ENCODE measurements at places on chromosomes 1 and 21. TPM values are rescaled to one million over a fixed set of nuclear protein-coding genes. Genes with fewer than 3 reads are reported as not detected.

DNA sequence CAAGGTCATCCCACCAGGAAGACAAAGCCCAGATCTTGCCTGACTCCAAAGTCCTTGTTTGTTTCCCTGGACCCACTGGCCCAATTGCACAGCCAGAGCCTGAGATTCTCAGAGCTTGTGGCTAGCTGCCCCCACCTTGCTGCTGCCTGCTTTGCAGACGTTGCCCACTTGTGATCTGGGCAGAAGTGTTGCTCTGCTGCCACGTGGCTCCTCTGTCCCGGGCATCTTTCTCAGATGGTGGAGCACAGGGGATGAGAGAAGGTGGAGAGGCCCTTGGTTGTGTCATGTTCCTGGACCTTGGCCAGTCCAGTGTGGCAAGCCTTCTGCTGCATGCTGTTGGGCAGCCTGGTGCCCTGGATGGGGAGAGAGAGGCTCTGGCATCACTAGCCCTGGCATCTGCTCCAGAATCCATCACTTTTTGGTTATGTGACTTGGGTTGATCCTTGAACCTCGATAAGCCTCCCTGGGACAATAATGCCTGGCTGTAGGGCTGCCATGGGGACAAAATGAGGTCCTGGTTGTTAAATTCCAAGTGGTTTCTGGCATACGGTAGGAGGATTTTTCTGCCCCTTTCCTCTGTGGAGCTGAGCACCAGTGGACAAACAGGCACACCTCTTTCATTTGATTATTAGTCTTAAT is 1.5 kb upstream of the NR0B2 start:
- no peaks in the 10 kb centered on the region for H3K4me1 ChIP-seq
- no peak overlapping the region for H3K27ac ChIP-seq
- no peak overlapping the region for H3K4me3 ChIP-seq
- no peak for DNase-seq
- no peaks in the 10 kb centered on the region for H3K36me3 ChIP-seq

- peaks cover 5% of the 10 kb centered on the region for H3K36me3 ChIP-seq
- no peak overlapping the region for H3K4me3 ChIP-seq
- no peak for DNase-seq
- H3K4me1 ChIP-seq = no peaks in the 10 kb centered on the region
- no peak overlapping the region for H3K27ac ChIP-seq
- no peaks in the 10 kb centered on the region for H3K27me3 ChIP-seq
Observed at GRCh38 chr1:241857131-241857530, 9.1 kb downstream of the EXO1 start.

DNA sequence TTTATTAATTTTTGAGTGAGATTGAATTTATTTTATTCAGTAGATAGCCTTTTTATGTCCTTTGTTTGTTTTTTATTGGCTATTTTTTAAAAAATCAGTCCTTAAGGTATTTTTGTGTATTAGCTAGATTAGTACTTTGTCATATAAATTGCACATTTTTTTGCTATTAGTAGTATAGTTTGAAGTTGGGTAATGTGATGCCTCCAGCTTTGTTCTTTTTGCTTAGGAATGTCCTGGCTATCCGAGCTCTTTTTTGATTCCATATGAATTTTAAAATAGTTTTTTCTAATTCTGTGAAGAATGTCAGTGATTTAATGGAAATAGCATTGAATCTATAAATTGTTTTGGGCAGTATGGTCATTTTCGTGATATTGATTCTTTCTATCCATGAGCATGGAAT is 80.4 kb downstream of the MAN1A2 start:
- no peaks in the 10 kb centered on the region for H3K27me3 ChIP-seq
- H3K27ac ChIP-seq = no peak overlapping the region
- DNase-seq = peak; percentile 34
- H3K36me3 ChIP-seq = peaks cover 2% of the 10 kb centered on the region

The FALEC gene
- not detected for polyA plus RNA-seq

The RSPH1 gene
- not detected for polyA plus RNA-seq

DNA sequence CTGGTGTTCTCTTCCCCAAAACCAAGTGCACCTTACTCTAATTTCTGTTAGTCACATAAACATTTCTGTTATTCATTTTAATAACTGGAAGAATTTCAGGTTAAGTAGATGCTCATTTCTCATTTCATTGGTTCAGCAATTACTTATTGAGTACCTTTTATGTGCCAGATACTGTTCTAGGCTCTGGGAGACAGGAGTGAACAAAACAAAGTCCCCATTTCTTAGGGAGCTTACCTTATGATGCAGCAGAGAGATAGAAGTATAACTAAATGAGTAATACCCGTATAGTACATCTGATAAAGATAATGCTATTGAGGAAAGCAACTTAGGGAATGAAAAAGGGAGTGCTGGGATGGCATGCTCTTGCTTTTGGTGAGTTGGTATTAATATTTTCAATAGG is 33.7 kb downstream of the LRRC8C start:
- no peak for DNase-seq
- H3K36me3 ChIP-seq = no peaks in the 10 kb centered on the region
- no peaks in the 10 kb centered on the region for H3K27me3 ChIP-seq
- no peak overlapping the region for H3K27ac ChIP-seq
- no peaks in the 10 kb centered on the region for H3K4me1 ChIP-seq

Data from IMR-90 (cell line).